Foreskin melanocyte (primary cell): ENCODE measurements at places on chromosomes 7 and 10.

DNA sequence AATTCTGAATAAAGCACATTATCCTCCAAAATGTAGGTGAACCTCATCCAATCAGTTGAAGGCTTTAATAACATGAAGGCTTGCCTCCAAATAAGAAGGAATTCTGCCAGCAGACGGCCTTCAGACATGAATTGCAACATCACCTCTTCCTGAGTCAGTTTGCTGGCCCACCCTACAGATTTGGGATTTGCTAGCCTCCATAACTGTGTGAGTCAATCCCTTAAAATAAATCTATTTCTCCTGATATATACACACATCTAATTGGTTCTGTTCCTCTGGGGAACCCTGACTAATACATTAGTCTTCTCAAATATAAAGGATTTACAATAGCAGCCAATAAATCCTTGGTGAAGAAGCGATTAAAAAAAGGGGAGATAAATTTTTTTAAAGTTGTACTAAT, 34.8 kb upstream of the OSBPL3 start:
- DNase-seq: no peak

DNA sequence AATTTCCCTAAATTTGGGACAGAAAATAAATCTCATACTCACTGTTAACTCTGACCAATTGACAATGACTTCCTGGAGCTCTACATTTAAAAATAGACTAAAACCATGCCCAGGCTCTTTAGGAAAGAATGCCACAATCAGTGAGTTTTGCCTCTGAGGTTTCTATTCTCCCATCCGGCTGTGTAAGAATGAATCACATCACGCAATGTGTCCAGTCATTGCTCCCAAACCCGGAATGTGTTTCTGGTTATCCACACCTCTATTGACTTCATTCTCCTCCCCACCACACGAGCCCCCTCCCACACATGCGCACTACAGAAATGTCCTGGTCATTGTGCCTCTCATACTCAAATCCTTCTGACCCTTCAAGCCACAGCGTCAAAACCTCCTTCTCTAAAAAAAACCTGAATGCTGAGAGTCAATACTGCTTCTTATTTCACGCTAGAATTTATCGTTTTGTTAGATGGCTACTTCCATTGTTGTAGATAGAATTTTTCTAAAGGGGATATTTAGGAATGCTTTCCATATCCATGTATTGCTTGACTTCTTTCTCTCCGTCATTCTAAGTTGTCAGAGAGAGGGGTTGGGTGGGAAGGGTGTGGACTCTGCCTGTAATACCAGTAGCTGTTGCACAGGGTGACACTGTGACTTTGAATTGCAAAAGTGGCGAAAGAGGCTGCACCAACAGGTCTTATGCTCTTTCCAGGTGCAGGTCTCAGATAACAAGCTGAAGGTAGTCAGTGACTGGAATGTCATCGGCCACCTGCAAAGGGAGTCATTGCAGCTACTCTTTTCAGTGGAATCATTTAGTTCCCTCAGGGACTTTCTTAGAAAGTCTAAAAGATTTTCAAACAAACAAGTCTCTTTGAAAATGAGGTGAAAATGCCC, 356.6 kb downstream of the PAXIP1 start:
- DNase-seq: no peak

GRCh38 chr7:139901901-139902300, 72.8 kb downstream of the TBXAS1 start:
- DNase-seq: no peak

GRCh38 chr7:148584154-148584827, 6.3 kb upstream of the C7orf33 start:
- no peak for DNase-seq

DNA sequence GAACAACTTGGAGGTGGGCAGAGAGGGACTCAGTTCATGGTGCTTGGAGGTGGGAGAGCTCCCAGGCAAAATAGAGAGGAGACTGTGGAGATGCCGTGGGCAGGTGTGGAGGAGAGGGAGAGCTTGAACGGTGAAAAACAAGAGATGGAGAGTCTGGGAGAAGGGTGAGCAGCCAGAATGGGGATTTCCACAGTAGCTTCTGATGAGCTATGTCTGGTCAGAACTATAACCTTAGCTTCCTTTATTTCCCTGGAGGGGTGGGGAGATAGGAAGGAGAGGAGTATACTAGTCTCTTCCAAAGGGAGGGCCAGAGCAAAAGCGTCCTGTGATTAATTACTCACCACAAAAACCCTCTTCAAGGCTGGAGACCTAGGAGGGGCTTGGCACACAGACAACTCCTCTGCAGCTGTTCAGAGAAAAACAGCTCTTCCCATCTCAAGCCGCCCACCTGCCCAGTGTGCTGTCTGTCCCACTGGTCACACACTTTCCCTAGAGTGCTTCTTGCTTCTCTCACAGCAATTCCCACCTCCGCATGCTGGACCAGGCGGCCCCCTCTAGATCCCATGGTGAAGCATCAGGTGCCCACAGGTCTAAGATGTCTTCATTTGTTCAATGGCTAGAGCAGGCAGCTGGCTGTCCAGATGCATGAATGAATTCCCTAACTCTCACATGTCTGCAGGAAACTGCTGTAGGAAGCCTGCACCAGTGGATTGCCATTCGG, 41.9 kb downstream of the TAS2R41 start:
- no peak for DNase-seq

GRCh38 chr10:119211625-119212441, 4.5 kb downstream of the GRK5 start:
- no peak for DNase-seq
